ENCODE measurements at places on chromosomes 13 and 19.

- no peak for DNase-seq
Measured at GRCh38 chr13:35826626-35827254, 304.4 kb downstream of the DCLK1 start.

DNA sequence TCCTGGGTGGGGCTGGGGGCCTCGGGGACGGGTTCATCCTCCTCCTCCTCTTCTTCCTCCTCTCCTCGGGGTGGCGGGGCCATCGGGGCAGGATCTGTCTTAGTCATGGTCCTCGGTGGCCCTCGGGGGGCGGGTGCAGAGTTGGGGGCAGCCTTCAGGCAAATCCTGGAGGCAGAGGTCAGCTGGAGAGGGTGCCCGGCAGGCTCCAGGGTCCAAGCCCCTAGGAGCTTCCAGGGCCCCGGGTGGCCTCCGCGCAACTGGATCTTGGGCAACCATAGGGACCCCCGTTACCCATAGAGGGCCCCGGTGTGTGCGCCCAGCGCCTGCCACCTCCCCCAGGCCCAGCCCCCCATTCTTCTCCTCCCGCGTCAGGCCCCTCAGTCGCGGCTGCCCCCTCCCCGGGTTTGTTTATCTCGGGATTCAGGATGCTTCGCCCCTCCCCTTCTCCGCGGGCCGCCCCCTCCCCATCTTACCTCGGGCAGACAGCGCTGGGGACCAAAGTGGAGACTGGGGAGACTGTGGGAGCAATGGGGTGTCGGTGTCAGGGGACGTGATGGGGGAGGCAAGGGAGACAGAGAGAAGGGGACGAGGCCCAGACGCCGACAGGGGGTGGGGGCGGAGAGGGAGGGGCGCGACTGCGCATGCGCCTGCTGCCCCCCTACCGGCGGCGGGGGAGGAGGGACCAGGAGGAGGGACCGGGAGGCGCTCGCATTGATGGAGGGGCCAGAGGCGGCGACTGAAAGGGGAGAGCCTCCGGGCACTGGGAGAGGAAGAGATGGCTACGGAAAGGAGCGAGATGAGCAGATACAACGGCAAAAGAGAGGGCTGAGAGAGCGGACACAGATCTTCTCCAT lies at the start of gene CLIP3:
CLIP3 (minus strand) TSS at position 623 of the 854 bp plus-strand sequence; CDS start at position 107, 516 bp downstream.
- DNase-seq = peak; percentile 86

DNA sequence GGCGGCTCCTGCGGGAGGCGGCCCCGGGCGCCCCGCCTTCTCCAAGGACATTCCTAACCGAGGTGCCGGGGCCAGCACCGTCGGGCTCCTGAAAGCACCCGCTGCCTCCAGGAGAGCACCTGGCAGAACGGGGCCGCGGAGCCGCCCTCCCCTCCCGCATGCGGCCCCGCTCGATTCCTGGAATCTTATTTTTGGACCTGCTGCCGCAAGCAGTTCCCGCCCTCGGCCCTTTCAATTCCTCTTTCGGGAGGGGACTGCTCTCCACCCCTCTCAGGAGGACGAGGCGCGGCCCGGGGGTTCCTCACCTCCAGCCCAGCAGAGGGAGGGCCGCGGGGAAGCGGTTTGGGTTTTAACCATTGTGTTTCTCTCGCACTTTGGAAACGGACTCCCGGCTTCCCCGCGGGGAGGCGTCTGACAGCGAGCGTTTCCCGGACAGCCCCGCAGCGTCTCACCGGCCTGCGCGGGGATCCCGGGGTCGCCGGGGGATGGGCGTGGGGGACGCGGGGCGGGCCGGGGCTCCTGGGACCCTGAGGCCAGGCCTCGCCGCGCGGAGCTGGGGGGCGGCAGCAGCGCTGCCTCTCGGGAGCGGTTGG lies 849 bp downstream of the GAS6 start:
- peak; percentile 79 for DNase-seq

GRCh38 chr19:22603518-22604440 lies 30.3 kb upstream of the ZNF492 start:
- DNase-seq = no peak

- no peak for DNase-seq
Measured at GRCh38 chr13:112342841-112343361, 33.3 kb upstream of the SPACA7 start.

DNA sequence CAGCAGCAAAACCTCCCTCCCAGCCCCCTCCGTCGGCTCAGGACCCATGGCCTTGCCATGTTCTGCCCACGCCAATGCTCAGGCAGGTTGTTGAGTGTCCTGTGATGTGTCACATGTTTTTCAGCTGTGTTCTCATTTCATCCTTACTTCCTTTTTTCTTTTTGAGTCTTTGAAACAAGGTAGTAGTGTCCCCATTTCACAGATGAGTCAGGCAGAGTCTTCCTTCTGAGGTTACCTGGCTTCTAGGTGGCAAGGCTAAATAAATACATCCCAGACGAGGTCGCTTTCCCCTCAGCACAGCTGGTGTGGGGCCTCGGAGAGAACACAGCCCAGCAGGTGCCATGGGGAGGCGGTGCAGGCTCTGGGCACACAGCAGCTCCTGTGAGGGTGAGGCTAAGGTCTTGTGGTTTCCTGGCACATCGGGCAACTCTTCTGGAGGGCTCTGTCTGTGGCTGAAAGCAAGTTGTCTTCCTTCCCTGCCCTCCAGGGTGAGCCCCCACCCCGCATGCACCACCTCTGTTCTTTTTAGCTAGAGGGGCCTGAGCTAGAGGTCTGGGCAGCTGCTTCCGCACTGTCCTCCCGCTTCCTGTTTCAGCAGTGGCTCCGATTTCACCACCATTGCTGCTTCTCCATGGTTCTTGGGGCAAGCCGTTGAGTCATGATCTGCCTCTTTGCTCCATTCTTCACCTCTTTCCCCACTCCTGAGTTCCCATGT lies 15.1 kb downstream of the PRAM1 start:
- DNase-seq = no peak

DNA sequence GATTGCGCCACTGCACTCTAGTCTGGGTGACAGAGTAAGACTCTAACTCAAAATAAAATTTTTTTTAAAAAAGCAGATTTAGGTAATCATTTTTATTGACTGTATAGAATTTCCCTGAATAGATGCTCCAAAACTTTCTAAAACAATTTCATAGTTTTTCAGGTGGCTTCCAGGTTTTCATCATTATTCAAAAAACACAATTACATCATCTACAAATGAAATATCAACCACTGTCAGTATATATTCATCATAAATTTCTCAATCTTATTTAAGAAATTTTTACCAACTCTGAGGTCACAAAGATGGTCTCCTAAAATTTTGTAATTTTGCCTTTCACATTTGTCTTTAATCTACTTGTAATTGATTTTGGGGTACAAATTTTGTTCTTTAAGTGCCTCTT lies 48.1 kb downstream of the ZC3H13 start:
- DNase-seq = no peak

DNA sequence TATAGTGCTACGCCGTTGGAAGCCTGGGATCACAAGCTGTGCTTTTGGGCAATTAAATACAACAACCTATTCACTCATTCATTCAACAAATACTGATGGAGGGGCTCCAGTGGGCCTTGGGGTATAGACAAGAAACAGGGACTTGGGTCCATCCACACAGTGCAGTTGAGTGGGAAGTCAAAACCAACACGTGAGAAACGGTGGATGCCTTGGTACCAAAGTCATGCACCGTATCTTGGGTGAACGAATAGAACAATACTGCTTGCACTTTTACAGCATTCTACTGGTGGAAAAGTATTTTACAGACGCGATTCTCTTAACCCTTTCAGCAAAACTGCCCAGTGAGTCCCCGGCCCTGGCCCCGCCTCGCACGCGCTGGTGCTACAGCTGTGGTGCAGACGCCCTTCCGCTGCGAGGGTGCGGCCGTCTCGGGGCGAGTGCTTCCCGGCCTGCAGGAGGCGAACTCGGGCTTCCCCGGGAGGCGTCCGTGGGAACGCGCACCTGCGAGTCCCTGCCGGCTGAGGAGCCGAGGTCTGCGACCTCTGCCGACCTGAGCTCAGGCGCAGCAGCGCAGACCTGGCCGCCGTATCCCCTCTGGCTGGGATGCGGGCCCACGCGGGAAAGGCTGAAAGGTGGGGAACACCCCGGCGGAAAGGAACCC lies 8.3 kb downstream of the TNFRSF19 start:
- peak; percentile 64 for DNase-seq

DNA sequence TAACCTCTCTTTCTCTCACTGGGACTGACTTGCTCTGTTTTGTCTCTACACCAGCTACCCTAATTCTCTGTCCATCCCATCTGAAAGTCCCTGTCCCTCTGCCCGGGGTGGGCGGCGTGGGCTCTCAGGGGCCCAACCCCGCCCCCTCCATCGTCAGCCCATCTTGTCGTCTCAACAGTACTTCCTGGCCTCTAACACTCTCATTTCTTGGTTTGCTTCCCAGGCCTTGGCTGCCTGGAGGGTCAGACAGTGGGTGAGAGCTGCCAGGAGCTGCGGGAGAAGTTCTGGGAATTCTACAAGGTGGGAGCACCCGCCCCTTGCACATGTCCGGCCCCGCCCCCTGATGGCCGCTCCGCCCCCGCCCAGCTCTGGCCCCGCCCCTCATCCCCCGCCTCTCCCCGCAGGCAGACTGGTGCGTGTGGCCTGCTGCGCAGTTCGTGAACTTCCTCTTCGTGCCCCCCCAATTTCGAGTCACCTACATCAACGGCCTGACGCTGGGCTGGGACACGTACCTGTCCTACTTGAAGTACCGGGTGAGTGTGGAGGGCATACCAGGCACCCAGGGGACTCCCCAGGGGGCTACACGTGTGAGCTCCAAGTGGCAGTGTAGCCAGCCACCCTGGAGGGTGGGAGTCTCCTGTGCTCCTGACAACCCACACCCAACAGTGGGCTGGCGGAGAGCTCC lies 1.7 kb downstream of the MPV17L2 start:
- DNase-seq = peak; percentile 56

Measured in GM13977 (cell line).